ENCODE measurements at places on chromosomes 3 and 15.
A peak's percentile ranks its signal among the peaks of the same experiment; 100 is the strongest.

DNA sequence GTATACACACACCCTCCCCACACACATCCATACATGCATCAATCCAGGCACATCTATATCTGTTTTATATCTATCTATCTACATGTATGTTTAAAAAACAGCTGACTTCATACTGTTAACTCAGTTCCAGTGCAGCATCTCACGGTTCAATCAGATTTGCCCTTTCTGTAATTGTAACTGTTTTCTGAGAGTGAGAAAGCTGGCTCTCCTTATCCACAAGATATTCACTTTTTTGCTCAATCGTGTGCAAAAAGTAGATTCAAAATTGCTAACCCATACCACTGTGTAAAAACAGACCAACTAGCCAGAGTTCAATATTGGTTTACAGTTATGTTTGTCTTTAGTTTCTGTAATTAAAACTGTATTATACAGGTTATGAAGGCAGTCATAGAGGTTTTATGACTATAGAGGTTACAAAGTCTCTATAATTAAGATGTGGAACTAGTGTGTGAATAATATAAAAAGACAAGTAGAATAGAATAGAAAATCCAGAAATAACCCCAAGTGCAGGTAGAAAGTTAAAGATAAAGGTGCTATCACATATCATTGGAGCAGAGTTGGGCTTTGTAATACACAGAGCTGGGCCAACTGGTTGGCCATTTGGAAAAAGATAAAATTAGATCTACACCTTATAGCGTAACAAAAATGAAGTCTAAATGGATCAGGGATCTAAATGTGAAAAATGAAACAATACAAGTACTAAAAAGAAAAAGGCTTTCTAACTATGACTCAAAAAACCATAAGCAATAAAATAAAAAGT is 20.1 kb upstream of the MCF2L2 start:
- no peak for DNase-seq

- no peak for DNase-seq
Measured at GRCh38 chr3:43144761-43145490, 39.0 kb upstream of the POMGNT2 start.

GRCh38 chr3:68345781-68346180 is 586.6 kb downstream of the TAFA4 start:
- DNase-seq, result no peak

GRCh38 chr3:41846850-41847249 is 115.1 kb downstream of the ULK4 start:
- no peak for DNase-seq

GRCh38 chr15:79970624-79971434 is at the start of gene BCL2A1:
Gene BCL2A1, minus strand, starts transcription at chr15:79971196. Its CDS starts 77 bp downstream, at chr15:79971119.
- DNase-seq, result peak; percentile 52

- no peak for DNase-seq
Measured at GRCh38 chr3:185207931-185208746, 45.7 kb downstream of the EHHADH start.
